ENCODE measurements at places on chromosomes 5 and 9.

DNA sequence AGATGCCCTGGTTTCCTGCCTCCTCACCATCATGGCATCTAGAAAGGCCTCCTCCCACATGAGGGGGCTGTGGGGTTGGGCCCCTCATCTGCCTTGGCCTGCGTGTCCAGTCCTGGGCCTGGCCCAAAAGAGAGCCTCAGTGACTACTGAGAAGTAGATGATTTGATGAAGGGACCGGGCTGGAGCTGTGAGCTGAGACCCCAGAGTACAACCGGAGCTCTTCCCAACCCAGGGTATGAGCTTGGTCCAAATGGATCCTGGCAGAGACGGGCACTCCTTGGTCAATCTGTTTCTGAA lies 62.9 kb downstream of the FGF18 start:
- no peak for DNase-seq

GRCh38 chr9:97840521-97840920 lies 12.5 kb upstream of the FOXE1 start:
- DNase-seq = no peak

- no peak for DNase-seq
Observed at GRCh38 chr9:90024409-90024808, 419.6 kb downstream of the GADD45G start.

- no peak for DNase-seq
Observed at GRCh38 chr9:104256696-104257062, 162.6 kb downstream of the SMC2 start.

DNA sequence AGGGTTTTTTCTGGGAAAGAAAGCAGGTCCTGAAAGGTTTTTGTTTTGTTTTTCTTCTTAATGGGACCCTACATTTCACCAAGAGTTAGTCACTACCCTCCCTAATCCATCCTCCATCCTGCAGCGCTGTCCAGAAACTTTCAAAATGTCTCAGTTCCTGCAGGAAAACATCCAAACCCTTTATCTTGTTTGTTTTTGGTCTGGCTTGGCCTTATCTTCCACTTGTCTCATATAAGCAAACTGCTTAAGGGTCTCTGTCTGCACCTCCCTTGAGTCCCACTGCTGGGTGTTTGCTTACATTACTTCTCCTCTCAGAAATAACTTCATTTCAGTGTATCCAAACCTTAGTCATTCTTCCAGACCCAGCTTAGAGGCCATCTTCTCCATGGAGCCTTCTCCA lies 11.0 kb upstream of the TRAF1 start:
- no peak for DNase-seq

- no peak for DNase-seq
Observed at GRCh38 chr9:5976674-5977397, 38.6 kb downstream of the RANBP6 start.

DNA sequence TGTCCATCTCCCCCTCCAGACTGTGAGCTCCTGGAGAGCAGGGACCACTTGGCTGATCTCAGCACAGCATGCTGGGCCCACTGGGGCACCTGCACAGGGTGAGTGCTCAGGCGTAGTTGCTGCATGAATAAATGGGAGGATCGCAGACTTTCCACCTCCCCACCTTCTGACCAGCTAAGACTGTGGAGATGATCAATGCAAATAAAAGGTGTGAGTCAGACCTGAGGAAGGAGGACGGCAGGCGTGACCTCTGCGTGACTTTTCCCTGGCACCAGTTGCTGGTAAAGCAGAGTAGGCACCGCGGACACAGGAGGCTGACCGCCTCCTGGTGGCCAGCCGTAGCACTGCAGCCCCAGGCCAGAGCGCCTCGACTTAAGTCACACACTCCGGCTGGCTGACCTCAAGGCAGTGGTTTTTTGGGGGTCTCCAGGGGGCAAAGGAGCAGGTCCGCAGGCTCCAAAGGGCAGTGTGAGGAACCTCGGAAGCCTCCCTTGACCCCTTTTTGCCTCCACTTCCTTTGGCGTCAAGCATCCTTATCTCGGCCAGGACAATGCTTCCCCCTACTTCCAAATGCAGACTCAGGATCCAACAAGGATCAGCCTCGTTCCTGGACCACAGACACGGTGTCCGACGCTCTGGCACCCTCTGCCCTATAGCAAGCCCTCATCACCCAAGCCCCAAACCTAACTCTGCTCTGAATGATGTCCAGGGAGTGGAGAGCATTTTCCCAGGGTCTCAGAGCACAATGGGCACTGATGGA lies 12.7 kb upstream of the TDRD7 start:
- DNase-seq = peak; percentile 53

DNA sequence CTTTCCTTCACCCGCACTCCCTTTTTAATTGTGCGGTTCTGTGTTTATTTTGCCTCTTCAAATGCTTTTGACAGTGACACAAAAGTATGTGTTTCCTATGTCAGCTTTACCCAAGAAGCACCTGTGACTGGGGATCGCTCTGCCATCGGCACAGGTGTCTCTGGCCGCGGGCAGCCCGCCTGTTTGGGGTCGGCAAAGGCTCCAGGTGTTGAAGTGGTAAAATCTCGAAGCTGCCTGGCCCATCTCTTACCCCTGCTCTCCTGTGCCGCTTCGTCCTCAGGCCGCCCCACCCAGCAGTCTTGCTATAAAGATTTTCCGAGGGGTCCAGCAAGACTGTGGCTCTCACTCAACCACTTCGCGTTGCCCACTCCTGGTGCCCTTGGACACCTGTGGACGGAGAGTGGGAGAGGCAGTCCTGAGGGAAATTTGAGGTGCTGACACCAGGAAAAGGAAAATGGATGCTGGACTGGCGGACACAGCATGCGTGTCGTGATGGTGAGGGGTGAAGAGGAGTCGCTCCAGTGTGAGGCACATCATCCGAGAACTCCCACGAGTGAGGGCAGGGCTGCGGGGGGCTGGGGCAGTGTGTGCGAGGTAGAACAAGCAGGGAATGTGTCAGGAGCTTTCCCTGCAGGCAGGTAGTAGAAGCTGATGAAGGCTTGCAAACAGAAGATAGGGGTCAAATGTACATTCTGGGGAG lies 29.1 kb upstream of the CEP72 start:
- DNase-seq = no peak

DNA sequence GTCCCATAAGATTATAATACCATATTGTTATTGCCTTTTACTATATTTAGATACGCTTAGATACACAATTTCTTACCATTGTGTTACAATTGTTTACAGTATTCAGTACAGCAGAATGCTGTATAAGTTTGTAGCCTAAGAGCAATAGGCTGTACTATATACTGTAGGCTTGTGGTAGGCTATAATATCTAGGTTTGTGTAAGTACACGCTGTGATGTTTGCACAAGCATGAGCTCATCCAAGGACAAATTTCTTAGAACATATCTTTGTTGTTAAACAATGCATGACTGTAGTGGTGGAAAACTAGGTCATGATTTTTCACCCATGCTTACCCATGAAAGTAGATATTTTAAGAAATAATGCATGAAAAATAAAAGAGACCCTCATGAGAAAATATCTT lies 509.4 kb upstream of the CDH18 start:
- no peak for DNase-seq

Data from CMK (cell line).